ENCODE measurements at places on chromosomes 16 and 17.

- no peak for DNase-seq
Observed at GRCh38 chr17:61354895-61355874, 44.5 kb upstream of the TBX2 start.

DNA sequence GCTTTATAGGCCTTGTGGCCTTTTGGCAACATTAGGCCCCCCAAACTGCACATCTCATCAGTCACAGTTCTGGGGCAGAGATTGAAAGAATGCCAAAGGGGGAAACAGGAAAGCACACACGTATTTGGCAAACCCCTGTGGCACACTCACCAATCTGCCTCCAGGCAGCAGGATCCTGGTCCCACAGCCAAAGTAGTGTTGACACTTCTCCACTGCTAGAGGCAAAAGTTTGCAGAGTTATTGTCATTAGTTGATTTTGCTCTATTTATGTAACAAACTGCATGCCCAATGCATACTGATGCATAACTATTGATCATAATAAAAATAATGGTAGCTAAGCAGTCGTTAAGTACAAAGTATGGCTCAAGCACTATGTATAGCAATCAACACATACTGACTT lies 45.1 kb downstream of the CCT6B start:
- DNase-seq, result no peak

DNA sequence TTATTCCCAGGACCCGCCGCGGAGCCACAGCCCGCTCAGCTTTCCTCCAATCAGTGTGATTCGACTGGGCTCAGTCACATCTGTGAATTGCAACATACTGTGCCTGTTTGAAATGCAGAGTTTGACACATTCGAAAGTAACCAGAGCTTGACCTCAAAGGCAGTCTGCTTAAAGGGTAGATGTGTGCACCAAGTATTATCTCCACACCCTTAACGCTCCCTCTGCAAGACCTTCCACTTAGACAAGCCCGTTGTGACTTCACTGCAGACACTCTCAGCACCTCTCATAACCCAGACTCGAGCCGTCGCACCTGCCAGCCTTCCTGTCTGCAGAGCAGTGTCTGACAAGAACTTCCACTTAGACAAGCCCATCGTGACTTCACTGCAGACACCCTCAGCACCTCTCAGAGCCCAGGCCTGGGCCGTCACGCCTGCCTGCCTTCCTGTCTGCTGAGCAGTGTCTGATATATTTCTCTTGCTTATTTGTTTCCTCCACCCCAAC lies 3.7 kb downstream of the KLHDC4 start:
- DNase-seq, result no peak

- DNase-seq, result no peak
Observed at GRCh38 chr16:57013229-57013628, 23.9 kb downstream of the NLRC5 start.

DNA sequence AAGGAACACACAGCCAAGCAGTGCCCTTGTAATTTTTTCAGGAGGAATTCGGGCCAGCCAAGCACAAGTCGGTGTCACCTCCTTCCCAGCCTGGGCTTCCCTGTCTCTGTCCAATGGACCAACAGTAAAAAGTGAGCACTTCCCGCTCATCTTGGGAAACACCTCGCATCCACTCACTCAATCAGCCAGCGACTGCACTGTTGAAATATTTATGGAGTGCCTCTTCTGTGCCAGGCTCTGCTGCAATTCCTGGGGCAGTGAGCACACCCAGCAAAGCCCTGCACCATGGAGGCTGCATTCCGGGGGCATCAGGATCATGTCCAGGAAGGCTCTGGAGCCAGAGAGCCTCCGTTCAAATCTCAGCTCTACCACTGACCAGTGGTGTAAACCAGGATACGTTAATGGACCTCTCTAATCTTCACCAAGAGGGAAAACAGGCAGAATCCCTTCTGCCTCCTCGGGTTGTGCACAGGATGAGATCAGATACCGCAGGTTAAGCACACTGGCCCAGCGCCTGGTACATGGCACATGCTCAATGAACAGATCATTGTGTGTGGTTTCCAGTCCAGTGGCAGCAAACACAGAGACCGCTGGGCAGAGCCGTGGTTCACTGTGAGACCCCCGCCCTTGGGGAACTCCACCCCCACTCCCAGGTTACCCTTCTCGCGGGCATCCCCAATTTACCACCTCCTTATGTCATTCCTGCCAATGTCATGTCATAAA lies 194.3 kb downstream of the ZNF423 start:
- no peak for DNase-seq

GRCh38 chr17:28888832-28889231 lies 8.7 kb downstream of the FLOT2 start:
- DNase-seq, result no peak

DNA sequence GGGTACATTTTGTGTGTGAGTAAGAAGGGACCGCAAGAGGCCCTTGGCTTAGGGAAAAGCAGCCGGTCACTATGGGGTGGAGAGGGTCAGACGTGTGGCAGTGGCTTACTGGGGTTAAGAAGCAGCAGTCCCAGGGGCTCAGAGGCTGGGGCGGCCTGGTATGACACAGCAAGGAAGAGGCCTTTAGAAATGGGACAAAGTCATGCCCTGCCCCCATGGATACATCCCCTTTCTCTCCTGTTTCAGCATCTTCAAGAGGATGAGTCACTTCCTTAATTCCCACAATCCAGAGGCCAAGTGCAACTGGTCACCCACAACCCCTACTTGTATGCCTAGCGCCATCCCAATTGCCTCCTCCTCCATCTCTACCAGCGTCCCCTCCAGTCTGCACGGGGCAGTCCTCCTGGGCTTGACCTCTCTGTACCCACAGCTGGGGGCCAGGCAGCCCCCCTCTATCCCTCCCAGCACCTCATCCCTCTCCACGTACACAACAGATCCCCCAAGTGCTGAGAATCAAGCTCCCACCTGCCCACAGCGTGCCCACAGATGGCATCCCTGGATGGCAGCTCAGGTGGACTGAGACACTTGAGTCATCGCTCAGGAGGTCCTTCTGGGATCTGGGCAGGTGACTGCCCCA lies 6.9 kb upstream of the EFTUD2 start:
- DNase-seq, result no peak

GRCh38 chr17:62819511-62820221 lies 11.6 kb upstream of the MARCHF10 start:
- no peak for DNase-seq

- DNase-seq, result no peak
Observed at GRCh38 chr16:16871196-16871595, 492.3 kb downstream of the NPIPA7 start.

- no peak for DNase-seq
Observed at GRCh38 chr17:29753845-29754439, 131.2 kb upstream of the CORO6 start.

- no peak for DNase-seq
Observed at GRCh38 chr17:1871756-1872155, 42.0 kb downstream of the RPA1 start.

- DNase-seq, result no peak
Observed at GRCh38 chr17:36197387-36197703, 787 bp upstream of the CCL3L1 start.

DNA sequence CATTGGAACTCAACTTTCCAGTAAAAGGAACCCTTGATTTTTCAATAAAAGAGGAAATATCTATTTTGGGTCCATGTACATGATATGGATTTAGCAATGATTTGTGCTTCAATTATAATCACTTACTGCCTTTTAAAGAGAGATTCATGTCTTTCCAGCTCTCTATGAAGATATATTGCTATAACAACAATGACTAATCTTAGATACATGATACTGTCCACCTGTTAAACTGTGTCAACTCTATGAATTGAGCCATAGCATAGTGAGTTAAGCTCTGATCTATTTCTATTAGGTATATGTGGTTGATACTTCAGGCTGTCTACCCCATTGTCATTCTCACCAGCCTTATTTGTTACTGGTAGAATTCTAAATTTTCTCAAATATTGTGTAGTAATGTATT lies 15.0 kb upstream of the MPHOSPH6 start:
- DNase-seq, result no peak

DNA sequence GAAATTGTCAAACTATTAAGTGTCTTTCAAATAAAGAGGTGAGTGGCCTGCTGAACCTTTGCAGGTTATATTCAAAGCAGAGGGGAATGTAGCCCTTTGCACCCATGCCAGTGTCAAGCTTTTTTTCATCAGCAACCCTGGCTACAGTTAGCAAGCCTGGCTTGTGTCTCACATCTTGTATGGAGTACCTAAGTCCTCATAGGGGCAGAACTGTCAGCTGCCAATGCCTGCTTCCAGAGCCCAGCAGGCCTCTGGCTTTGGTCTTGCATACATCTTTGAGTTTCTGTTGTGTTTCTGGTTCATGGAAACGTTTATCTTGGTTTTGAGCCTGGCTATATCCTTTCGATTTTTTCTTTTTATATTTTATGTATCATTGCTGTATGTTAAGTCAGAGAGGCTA lies 26.8 kb downstream of the REXO5 start:
- no peak for DNase-seq

GRCh38 chr16:4760221-4760910 lies 6.6 kb downstream of the ZNF500 start:
- DNase-seq, result no peak

GRCh38 chr16:67542464-67542863 lies 13.8 kb downstream of the RIPOR1 start:
- DNase-seq, result no peak

- no peak for DNase-seq
Observed at GRCh38 chr17:29084541-29085146, 41.7 kb downstream of the PIPOX start.
